Glutamatergic neuron (in vitro differentiated cells): ENCODE measurements at places on chromosomes 11 and 22. TPM values are rescaled to one million over a fixed set of nuclear protein-coding genes. Genes with fewer than 3 reads are reported as not detected.
A peak's percentile ranks its signal among the peaks of the same experiment; 100 is the strongest.

Gene MLC1
- total RNA-seq = not detected

Gene CSRP3
- total RNA-seq = not detected

Gene HTR3B
- total RNA-seq = not detected

Gene FOLH1
- total RNA-seq = 1.1 TPM

Gene MMP12
- total RNA-seq = not detected

Gene GLYAT
- not detected for total RNA-seq

Gene OR8D1
- total RNA-seq = not detected

Gene JAML
- total RNA-seq = not detected

Gene OR6T1
- total RNA-seq = not detected

Gene SLC22A8
- not detected for total RNA-seq

Gene C1QTNF5
- total RNA-seq = 0.32 TPM

- no peaks in the 10 kb centered on the region for H3K27me3 ChIP-seq
- no peak for DNase-seq
- H3K27ac ChIP-seq = no peak overlapping the region
- no peaks in the 10 kb centered on the region for H3K4me1 ChIP-seq
- H3K4me3 ChIP-seq = no peak overlapping the region
Measured at GRCh38 chr11:93288079-93288478, 42.5 kb upstream of the DEUP1 start.

GRCh38 chr22:33678523-33678922 is 241.8 kb downstream of the LARGE1 start:
- H3K4me3 ChIP-seq = no peak overlapping the region
- no peaks in the 10 kb centered on the region for H3K4me1 ChIP-seq
- H3K27me3 ChIP-seq = no peaks in the 10 kb centered on the region
- DNase-seq = no peak

- H3K4me3 ChIP-seq = no peak overlapping the region
- H3K27ac ChIP-seq = no peak overlapping the region
- peaks cover 2% of the 10 kb centered on the region for H3K4me1 ChIP-seq
- H3K36me3 ChIP-seq = peaks cover 63% of the 10 kb centered on the region
- no peak for DNase-seq
- H3K27me3 ChIP-seq = peaks cover 19% of the 10 kb centered on the region
Measured at GRCh38 chr11:2655834-2656622, 43.8 kb downstream of the KCNQ1OT1 start.

DNA sequence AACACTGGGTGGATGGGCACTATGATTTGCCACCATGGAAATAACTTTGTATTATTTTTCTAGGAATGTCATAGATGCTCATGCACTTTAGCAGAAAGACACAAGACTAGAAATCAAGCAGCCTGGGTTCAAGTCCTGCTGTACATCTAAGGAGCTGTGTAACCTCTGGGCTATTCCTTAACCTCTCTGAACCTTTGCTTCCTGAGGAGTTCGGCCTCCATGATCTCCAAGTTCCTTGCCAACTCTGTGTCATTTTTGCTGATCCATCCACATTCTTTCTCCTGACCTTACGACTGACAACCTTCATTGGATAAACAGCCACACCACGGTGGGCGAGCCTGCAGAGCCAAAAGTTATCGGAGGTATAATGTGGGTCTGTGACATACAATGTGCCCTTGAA is 24.1 kb downstream of the ETS1 start:
- no peak overlapping the region for H3K4me3 ChIP-seq
- H3K27me3 ChIP-seq = no peaks in the 10 kb centered on the region
- H3K27ac ChIP-seq = no peak overlapping the region
- peaks cover 4% of the 10 kb centered on the region for H3K4me1 ChIP-seq
- DNase-seq = no peak

DNA sequence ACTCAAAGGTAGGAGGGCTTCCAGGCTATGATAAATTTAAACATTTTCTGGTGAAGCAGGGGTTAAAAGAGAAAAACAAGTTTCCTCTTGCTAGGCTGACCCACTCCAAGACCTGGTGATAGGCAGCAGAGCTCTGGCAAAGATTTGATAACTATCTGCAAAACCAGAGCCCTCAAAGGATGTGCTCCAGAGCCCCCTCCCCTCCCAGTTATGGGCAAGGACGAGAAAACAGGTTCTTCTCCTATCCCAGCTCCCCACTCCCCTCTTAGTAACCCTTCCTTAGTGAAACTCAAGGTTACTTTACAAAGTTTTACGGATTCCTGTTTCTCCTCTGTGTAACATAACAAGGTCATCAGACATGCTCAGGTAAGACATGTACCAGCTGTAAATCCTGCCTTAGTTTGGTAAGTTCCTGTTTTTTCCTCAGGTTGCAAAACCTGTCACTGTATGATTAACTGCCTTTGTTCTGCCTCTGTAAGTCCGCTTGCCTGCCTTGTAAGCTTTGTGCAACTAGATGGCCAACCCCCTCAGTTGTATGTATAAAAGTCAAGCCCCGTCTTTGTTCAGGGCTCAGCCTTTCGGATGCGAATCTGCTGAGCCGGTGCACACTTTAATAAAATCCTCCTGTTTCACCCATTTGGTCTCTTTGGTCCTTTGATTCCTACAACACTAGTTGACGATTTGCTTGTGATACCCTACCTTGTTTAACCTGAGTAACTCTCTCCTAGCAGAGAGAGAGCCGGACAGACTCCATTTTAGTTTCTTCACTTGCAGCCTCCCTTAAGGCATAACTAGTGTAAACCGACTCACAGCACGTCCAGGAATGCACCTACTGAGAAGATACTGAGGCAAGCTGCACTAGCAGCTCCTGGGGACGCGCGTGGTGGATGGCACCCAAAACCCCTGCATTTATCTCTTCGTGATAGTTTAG is 13.9 kb downstream of the APOBEC3H start:
- H3K27me3 ChIP-seq = peaks cover 5% of the 10 kb centered on the region
- H3K4me1 ChIP-seq = no peaks in the 10 kb centered on the region
- H3K36me3 ChIP-seq = no peaks in the 10 kb centered on the region
- H3K27ac ChIP-seq = no peak overlapping the region

DNA sequence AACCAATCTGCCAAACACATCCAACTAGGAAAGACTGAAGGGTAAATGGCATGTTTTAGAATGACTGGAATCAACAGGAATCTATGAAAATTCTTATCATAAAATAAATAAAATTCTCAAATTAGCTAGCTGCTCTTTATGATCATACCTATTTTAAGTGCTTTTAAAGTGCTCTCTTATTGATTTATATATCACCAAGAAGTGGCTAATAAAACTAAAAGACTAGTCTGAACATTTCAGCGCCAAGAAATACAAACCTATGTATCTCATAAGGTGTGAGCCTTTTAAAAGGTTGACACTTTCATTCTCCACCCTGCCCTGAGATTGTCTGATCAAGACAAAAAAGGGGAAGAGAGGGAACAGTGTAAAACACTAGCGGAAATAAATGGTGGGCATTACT is 136.8 kb upstream of the ARHGAP42 start:
- DNase-seq = no peak
- no peak overlapping the region for H3K27ac ChIP-seq
- no peak overlapping the region for H3K4me3 ChIP-seq

GRCh38 chr22:40363059-40363458 is 7.3 kb upstream of the SGSM3 start:
- H3K4me3 ChIP-seq = no peak overlapping the region
- DNase-seq = no peak
- H3K27me3 ChIP-seq = no peaks in the 10 kb centered on the region
- H3K36me3 ChIP-seq = no peaks in the 10 kb centered on the region

- H3K27me3 ChIP-seq = peaks cover 8% of the 10 kb centered on the region
- H3K27ac ChIP-seq = peak overlapping the region; percentile 43
- no peak for DNase-seq
- peak overlapping the region; percentile 35 for H3K4me3 ChIP-seq
Measured at GRCh38 chr11:11977206-11977938, 31.1 kb downstream of the DKK3 start.

GRCh38 chr11:41245184-41245583 is 214.3 kb downstream of the LRRC4C start:
- H3K27me3 ChIP-seq = no peaks in the 10 kb centered on the region
- H3K27ac ChIP-seq = no peak overlapping the region
- no peak overlapping the region for H3K4me3 ChIP-seq
- no peaks in the 10 kb centered on the region for H3K4me1 ChIP-seq
- H3K36me3 ChIP-seq = no peaks in the 10 kb centered on the region

DNA sequence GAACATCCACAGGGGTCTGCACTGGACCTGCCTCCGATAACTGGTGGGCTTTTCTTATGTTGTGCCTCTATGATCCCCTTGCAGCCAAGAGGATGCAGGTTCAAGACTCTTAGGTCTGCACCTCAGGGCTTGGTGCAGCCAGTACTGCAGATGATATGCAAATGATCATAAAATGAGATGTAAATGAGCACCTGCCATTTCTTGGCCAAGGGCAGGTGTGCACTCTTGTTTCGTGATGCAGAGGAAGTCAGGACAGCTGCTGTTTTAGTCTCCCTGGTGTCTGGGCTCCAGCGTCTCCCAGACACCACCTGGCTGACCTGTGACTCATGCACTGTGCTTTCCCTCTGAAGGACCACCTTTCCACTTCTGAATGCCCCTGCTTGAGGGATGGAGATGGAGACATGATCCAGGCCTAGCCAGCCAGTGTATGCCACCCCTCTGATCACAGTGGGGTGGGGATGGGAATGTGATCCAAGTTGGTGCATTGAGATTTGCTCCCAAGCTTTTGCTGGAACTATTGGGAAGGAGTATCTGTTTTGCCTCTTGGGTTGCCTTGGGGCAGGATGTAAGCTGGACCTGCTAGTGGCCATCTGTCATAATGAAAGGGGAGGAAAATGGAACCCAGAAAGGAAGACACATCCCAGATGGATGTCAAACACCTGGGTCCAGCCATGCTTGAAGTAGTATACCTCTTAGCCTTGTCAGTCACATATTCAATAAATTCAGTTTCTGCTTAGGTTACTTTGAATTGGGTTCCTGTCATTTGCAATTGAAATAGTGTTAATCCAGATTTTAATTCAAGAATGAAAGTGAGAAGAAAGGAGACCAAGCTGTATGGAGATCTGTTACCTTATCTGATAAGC is 3.3 kb upstream of the KCNJ11 start:
- peaks cover 5% of the 10 kb centered on the region for H3K4me1 ChIP-seq
- no peak for DNase-seq
- no peaks in the 10 kb centered on the region for H3K36me3 ChIP-seq
- no peak overlapping the region for H3K4me3 ChIP-seq

- H3K36me3 ChIP-seq = no peaks in the 10 kb centered on the region
- H3K4me3 ChIP-seq = no peak overlapping the region
- DNase-seq = no peak
- H3K27me3 ChIP-seq = no peaks in the 10 kb centered on the region
Measured at GRCh38 chr22:44098966-44099530, 74.9 kb downstream of the PARVB start.

- peaks cover 14% of the 10 kb centered on the region for H3K27me3 ChIP-seq
- no peak overlapping the region for H3K4me3 ChIP-seq
- DNase-seq = no peak
- H3K4me1 ChIP-seq = peaks cover 20% of the 10 kb centered on the region
- no peak overlapping the region for H3K27ac ChIP-seq
- H3K36me3 ChIP-seq = no peaks in the 10 kb centered on the region
Measured at GRCh38 chr22:25372000-25372595, 152.7 kb downstream of the CRYBB2 start.

DNA sequence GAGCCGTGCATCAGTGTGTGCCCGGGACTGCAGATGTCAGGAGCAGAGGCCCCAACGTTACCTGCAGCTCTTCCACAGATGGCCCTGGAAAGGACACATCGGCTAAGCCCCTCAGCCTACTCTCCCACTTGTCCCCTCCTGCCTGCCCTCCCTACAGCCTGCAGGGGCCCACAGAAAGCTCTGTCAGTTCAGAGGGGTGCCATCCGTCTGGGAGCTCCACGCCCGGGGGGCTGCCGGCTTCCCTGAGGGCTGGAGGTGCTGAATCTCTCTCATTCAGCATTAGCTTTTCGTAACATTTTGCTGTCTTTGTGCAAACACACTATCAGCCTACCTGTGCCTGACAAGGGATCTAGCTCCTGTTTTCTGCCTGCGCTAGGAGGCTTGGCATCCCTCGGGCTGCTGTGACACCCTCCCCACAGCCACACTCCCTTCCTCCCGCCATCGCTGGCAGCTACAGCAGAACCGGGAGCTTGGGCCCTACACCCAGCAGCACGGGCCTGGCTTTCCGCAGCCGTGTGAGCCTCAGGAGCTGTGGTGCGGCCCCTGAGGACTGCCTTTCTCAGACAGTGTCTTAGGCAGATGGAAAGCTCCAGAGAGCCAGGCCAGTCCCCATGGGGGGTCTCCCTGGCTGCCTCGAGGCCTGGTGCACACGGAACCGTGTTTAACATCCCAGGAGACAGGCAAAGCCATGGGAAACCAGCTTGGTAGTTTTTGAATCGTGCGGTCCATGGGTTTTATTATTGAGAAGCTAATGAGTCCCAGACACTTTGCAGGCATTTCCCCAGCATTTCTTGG is 198.3 kb upstream of the B3GAT1 start:
- peaks cover 5% of the 10 kb centered on the region for H3K27me3 ChIP-seq
- H3K36me3 ChIP-seq = peaks cover 5% of the 10 kb centered on the region
- H3K27ac ChIP-seq = no peak overlapping the region
- DNase-seq = no peak
- H3K4me3 ChIP-seq = no peak overlapping the region

GRCh38 chr11:64000740-64001483 is 14.7 kb downstream of the OTUB1 start:
- no peak overlapping the region for H3K4me3 ChIP-seq
- H3K36me3 ChIP-seq = no peaks in the 10 kb centered on the region
- DNase-seq = peak; percentile 43
- peaks cover 7% of the 10 kb centered on the region for H3K4me1 ChIP-seq
- H3K27ac ChIP-seq = no peak overlapping the region

- no peak for DNase-seq
- no peak overlapping the region for H3K27ac ChIP-seq
- H3K4me1 ChIP-seq = peaks cover 45% of the 10 kb centered on the region
- H3K4me3 ChIP-seq = no peak overlapping the region
Measured at GRCh38 chr11:11430431-11430830, 77.4 kb upstream of the CSNK2A3 start.

GRCh38 chr22:45344334-45344733 is 34.6 kb downstream of the FAM118A start:
- H3K4me1 ChIP-seq = no peaks in the 10 kb centered on the region
- H3K27ac ChIP-seq = no peak overlapping the region
- H3K4me3 ChIP-seq = no peak overlapping the region
- H3K27me3 ChIP-seq = peaks cover 2% of the 10 kb centered on the region

DNA sequence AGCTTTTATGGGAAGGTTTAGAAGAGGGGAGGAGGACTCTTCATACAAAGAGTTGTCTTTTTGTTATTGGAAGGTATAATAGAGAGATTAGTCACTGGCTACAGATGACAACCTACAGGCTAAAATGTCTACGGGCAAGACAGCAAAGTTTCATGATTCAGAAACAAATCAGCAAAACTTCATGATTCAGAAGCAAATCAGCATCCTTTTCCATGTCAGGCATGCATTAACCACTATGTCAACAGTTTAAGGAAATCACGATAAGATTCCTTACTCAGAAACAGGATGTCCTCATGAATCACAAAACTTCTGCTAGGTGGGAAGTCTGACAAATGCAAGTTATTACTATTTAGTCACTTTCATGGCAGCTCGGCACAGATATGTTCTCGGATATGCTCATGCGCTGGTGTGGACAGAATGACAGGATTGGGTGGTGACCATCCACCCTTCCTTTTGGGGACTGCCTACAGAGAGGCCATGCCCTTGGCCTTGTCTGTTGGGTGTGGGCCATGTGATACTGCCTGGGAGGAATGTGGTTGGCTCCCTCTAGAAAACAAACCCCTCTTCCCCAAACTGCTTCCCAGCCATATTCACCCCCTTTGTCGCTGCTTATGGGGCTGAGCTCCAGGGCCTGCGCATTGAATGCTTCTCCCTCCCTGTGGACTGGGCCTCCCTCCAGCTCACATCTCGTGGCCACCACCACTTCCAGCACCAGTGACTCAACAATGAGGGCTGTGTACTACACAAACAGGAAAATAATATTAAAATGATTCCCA is 10.1 kb downstream of the C11orf91 start:
- peaks cover under 1% of the 10 kb centered on the region for H3K27me3 ChIP-seq
- no peak overlapping the region for H3K27ac ChIP-seq
- no peaks in the 10 kb centered on the region for H3K36me3 ChIP-seq
- no peak for DNase-seq
- no peak overlapping the region for H3K4me3 ChIP-seq
